ENCODE measurements at places on chromosomes 13 and 19.

GRCh38 chr19:46537136-46538097 is 41.8 kb upstream of the PNMA8B start:
- peak; percentile 42 for DNase-seq

- no peak for DNase-seq
These were observed 239.4 kb downstream of the TEX29 start for GRCh38 chr13:111559612-111560403.

DNA sequence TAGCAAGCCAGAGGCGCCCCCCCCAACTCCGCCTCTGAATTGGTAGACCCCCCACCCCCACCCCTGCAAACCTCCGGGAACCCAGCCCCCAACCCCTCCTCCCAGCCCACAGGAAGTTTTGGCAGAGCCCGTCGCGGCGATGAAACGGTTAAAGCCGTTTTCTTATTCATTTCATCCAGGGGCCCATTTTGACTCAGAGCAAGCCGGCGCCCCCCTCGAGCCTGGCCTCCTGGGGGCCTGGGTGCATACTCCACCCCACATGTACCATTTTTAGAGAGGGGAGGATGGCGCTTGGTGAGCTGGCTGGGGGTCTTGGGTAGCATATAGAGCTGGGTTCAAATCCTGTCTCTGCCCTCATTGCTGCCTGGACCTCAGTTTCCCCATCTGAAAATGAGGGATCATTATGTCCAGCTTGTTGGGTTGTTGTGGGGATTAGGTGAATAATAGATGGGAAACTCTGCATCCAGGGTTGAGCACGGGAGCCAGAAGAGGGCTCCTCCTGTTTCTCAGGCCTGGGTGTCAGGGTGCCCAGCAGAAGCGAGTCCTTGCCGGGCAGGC is 7.9 kb upstream of the JUNB start:
- DNase-seq = peak; percentile 93

DNA sequence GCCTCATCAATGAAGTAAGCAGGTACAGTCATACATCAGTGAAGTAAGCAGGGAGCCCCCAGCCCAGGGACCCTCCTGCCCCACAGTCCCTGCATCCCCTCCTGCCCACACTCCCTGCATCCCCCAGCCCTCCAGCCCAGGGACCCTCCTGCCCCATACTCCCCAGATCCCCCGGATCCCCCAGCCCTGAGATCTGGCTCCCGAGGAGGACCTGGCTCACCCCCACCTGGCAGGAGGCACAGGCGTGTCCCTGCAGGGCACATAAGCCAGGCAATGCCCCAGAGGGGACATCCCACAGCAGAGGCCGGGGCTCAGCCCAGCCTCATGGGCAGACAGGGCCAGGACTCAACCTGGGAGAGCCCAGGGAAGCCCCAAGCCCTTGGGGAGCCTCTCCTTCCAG is 53.6 kb upstream of the TPM4 start:
- no peak for DNase-seq

- no peak for DNase-seq
These were observed 30.2 kb upstream of the UBE2L5 start for GRCh38 chr13:30391956-30392680.

DNA sequence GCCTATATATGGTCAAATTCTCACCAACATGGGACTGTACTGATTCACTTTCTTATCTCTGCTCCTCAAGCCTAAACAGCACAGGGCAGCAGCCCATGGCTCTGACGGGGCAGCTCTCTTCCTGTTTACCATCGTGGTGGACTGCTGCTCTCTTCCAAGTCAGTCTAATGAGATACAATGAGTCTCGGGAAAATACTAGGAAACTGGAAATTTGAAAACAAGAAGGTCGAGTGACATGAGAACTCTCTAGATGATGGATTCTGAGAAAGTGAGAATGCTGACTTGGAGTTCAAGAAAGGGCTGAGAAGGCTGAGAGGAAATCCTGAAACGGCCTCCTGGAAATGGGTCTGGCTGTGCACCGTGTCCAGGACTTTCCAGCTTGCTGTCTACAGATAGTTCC is 122.8 kb upstream of the ARGLU1 start:
- no peak for DNase-seq

DNA sequence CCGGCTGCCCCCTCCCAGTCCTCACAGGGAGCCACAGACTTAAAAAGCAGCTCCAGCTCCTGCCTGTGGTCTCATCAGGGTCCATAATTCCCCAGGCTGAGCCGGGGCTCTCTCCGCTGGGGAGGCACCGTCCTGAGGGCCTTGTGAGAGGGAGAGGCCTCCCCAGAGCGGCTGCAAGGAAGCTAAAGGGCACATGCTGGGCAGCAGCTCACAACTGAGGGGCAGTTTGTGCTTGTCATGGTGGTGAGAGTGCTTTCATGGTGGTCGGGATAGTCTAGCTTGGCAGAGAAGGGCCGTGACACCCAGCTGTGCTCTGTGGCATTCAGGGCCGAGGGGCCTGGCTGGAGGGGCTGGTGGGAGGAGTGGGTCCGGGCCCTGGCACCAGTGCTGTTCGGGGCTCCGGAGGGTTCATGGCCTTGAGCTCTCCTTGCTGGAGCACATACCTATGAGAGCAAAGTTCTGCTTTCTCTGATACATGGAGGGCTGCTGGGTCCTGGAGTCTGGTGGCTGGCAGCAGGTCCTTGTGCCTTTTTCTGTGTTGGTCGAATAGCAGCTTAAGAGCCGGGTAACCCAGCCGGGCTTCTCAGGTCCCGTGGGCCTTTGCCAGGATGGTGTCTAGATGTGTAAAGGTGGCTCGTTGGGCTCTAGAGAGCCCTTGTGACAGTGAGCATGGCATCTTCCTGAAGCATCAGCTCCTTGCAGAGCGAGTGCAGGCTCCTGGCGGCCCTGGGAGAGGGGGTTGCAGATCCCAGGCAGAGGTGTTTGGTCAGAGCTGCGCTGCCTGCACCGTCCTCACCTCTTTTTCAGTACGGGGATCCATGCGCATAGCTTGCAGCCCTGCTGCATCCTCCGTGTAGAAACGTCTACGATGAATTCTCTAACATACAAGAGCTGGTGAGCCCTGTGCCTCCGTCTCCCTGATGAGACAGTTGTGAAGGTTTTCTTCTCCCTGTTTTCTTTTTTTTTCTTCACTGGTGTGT is 8.8 kb downstream of the UPF1 start:
- no peak for DNase-seq

DNA sequence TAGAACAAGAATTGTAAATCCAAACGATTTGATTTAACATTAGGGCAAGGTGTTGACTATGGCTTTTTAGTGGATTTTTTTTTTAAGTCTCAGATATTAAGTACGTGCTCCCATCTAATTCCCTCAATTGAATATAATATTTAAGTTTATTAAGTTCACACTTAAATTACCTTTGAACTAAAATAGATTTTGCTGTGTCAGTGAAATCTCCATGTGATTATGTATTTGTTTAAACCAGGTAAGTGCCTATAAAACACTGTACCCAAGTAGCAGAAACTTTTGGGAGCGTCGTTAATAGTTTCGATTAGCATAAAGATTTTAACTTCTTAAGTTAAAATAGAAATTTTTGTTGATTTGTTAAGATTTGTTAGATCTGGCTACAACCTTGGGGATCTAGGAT is 1.6 kb downstream of the CLN5 start:
- no peak for DNase-seq

GRCh38 chr13:58495668-58496067 is 864.1 kb downstream of the PCDH17 start:
- no peak for DNase-seq

- DNase-seq = no peak
These were observed 3.5 kb upstream of the UBAC2 start for GRCh38 chr13:99197117-99197651.

DNA sequence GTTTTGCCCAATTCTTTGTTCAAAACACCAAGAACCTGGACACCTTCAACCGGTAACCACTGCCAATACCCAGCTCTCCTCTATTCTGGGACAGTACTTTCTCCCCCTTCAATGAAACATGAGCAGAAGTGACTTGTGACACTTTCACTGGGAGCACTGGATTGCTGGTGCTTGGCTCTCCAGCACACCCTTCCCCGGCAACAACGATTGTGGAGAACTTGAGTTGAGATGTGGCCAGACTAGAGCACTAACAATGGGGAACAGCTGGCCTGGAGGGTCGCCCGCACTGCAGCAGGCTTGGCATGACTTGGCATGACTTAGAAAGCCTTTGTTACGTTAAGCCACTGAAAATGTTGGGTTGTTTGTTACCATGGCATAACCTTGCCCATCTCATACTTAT is 7.5 kb upstream of the B3GLCT start:
- no peak for DNase-seq

DNA sequence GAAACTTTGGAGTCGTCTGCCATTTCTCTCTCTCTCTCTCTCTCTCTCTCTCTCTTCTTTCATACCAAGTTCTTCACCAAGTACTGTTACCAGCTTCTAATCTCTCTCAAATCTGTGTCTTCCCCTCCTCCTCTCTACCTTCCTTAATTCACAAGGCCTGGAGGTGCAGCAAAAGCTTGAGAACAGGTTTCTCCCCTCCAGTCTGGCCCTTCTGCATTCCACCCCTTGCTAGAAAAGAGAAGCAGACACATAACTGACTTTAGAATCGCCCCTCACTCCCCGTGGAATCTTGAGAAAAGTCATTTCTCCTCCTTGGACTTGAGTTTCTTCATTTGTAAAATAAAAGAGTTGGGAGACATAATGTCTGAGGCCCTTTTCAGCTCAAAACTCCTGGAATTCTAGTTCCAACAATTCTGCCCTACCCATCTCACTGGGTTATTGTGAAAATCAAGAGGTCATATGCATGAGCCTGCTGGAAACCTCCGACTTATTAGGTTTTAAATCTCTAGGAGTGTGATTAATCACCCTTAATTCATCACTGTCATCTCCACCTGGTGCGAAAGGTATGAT is 20.4 kb downstream of the AMER2 start:
- DNase-seq = no peak

DNA sequence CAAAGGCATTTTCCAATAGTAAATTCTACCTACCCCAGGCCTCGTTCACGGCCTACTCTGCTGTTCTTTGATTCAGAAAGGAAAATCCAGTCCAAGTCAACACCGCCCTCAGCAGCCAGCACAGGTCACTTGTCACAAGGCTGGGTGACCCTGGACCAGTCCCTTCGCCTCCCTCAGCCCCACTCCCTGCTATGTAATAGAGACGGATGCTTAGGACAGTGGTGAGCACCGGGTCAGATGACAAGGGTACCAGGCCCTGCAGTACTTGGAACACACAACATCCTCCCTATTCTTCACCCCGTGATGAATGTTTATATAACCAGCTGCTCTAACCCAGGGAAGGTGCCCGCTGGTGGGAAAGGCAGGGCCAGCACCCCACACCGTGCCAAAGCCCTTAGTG is 14.3 kb downstream of the LATS2 start:
- DNase-seq = no peak

- no peak for DNase-seq
These were observed 8.2 kb downstream of the CCNE1 start for GRCh38 chr19:29819986-29820385.

GRCh38 chr19:42246143-42246921 is 3.9 kb upstream of the GSK3A start:
- no peak for DNase-seq

GRCh38 chr13:46480131-46480530 is 72.8 kb upstream of the LRCH1 start:
- DNase-seq = no peak

- no peak for DNase-seq
These were observed 459.4 kb downstream of the FOXO1 start for GRCh38 chr13:40207001-40207478.

DNA sequence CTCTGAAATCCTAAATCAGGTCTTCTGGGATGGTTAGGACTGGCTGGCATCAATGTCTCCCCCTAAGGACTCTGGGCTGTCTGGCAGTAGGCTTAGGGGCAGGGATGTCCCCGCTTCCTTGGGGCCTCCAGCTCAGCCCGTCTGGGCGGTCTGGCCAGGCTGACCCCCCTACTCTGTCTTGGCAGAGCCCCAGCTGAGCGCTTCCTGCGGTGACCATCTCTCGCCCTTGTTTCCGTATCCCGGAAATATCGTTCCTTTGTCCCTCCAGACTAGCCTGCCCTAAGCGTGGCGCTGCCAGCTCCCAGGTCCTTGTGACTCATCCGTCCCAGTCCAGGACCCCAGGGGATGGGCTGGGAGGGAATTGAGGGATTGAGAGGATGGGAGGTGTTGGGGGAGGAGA is 11.3 kb downstream of the GTPBP3 start:
- no peak for DNase-seq

All from activated CD4-positive, alpha-beta T cell treated with anti-CD3 and anti-CD28 coated beads, Interleukin-2, amount 50 U/mL, for 16 hours (primary cell).